ENCODE measurements at places on chromosomes 6 and 20.

DNA sequence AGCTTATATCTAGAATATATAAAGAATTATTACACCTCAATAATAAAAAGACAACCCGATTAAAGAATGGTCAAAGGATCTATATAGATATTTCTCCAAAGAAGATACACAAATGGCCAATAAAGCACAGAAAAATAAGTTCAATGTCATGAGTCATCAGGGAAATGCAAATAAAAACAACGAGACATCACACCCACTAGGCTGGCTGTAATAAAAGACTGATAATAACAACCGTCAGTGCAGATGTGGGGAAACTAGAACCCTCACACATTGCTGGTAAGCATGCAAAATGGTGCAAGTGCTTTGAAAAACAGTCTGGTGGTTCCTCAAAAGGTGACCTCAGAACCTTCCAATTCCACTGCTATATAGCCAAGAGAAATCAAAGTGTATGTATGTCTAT is 33.0 kb downstream of the TBX18 start:
- no peak for DNase-seq

DNA sequence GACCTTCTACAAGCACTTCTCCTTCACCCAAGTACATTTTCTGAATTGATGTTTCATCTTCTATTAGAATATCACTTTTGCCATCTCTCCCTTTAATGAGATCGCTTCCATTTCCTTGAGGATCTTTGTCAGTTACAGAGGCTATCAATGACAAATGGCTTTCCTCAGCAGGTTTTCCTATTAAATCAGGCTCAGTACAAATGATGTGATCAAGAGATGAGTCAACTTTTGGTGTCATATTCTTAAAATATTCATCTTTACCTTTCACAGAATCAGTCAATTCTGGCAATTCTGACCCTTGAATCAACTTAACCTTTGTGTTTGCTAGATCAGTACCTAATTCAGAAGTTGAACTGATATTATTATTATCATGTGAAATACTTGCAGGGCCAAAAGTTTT is 37.3 kb downstream of the DST start:
- DNase-seq, result no peak

DNA sequence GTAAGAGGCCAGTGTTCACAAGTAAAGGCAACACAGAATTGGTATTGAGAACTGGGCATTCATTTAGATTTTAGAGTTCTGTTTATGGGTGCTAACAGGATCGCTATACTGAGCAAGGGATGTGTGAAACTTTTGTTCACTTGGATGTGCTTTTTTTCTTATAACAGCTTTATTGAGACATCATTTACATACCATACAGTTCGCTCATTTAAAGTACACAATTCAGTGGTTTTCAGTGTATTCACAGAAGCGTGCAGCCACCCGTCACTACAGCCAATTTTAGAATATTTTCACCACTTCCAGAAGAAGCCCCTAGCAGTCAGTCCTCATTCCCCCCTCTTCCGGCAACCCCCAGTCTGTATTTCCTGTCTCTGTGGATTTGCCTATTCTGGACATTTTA is 48.7 kb downstream of the GFRA4 start:
- no peak for DNase-seq

DNA sequence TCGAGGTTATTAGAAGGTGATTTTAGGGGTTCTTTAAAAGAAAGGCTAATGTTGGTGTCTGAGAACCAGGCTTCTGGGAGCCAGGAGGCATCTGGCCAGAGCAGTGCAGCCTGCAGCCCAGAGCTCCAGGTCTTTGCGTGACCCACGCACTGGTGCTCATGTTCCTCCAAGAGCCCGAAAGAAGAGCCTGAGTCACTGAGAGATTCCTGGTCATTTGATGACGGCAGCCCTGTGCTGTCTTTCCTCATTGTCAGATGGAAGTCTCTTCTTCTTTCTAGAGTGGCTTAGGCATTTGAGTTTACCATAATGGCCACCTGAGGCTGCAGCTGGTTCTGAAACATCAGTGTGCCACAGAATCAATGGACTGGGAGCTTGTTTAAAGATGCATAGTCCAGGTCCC is 46.4 kb downstream of the CD109 start:
- no peak for DNase-seq

- no peak for DNase-seq
These were observed 33.5 kb downstream of the CARMIL1 start for GRCh38 chr6:25312703-25313102.

DNA sequence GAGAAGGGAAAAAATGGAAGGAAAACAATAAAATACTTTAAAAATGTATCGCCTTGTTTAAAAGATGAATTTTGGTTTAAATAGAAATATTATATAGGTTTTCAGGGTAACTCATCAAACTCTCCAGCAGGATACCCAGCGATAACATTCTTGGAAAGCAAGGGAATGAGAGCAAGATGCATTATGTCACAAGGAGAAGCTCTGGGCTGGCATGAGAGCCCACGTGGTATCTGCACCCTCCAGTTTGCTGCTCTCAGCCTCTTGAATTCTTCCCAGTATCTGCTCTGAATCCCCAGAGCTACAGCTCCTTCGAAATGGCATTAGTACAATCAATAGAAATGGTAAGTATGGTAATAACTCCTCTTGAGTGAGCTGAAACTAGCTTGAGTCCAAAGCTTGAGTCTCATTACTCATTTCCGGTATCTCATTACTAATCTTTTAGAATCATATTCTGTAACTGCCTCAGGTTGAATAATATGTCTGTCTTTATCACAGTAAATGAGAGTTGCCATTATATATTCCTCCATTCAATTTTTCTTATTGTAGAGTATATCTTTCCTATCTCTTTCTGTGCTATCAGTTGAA is 4.9 kb upstream of the TMEM242 start:
- DNase-seq, result no peak

- DNase-seq, result no peak
These were observed 105.8 kb upstream of the SPTLC3 start for GRCh38 chr20:12902992-12903391.

- DNase-seq, result no peak
These were observed 1.1 kb upstream of the GLO1 start for GRCh38 chr6:38703949-38704590.

DNA sequence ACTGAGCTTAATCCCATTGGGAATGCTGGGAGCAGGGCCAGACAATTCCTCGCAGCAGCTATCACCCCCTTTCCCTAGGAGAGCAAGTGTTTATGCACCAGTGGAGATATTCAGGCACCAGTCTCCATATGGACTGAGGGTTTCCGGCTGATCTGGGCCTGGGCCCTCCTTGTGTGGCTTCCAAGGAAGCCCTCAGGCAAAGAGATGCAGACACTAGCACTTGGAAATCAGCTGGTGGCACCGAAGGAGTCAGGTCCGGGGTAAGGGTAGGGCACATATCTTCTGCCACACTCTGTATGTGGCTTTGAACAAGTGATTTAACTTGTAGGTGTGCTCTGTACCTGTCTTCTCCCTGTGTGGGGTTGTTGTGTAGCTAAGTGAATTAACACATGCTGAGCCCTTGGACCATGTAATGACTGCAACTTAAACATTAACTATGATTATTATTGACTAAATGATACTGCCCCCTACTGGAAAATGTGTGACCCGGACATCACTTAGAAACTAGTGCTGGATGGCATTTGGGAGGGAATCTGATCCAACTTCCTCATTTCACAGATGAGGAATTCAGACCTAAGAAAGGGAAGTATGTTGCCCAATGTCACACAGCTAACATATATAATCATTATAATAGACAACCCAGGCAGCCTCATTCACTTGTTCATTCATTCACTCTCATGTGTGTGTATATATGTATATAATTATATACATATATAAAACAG is 19.3 kb upstream of the WFDC2 start:
- DNase-seq, result no peak

- no peak for DNase-seq
These were observed 71.3 kb upstream of the SLC2A12 start for GRCh38 chr6:134123666-134124208.

DNA sequence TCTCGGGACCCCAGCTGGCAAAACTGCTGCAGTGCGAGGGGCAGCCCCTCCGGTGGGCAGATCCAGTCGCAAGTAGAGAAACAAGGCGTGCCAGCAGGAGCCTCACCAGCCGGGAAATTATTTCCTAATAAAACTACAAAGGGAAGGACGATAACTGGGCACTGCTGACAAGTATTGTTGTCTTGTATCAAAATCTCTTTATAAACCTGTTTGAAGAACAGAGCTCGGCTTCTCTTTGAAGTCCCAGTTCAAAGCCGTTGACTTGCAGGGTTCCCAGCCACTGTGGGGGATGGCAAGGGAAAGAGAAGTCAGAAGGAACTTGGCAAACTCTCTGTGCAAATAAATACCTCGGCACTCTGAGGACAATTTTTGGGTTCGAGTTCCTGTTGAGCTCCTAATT is 504.5 kb downstream of the CD83 start:
- no peak for DNase-seq

- no peak for DNase-seq
These were observed 744 bp downstream of the KIF25 start for GRCh38 chr6:167998215-167998614.

DNA sequence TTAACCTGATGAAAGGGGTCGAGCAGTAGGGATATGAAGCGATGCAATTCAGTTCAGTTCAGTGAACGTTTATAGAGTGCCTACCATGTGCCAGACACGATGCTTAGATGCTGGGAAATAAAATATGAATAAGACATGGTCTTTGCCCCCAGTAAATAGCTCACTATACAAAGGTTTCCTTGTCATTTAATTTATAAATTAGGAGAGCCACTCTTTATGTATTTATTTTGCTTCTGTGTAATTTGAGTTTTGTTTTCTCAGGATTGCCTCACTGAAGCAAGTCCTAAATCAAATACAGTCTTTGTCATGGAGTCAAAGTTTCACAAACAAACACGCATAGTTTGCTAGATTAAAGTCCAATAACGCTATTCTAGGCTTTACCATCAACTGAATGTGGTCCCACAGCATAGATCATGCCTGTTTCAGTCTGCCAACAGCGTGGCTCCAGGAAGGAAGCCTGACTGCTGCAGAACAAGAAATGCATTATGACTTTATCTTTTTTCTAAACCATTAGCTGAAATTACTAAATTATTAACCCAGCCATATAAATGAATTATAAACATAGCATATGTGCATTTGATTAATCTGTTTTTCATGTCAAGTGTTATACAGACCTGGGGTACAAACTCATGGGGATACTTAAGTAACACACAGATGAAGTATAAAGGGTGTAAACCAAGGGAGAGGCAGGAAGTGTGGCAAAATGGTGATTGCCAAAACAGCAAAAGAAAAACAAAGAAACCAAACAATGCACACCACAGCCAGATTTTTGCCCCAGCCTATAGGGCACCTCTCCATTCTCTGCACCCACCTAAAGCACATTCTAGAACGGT is 29.8 kb upstream of the CCN2 start:
- DNase-seq, result no peak

DNA sequence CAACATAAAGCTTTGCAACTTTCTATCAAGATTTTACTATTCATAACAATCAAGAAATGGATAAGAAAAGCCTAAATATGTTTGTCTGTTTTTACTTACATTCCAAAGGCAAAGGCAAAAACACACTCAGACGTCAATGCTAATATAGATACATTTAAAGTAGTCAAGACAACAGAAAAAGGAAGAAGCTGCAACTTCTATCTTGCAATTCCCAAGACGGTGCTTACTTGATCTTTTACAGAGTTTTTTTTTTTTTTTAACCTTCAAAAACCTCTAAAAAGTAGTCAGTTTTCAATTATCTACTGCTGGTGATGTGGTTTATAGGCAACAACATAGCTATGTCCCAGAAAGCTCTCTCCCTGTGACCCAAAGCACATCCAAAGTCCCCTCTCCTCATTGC is 58.1 kb downstream of the EPB41L2 start:
- DNase-seq, result no peak

- no peak for DNase-seq
These were observed 399.7 kb upstream of the ADGRB3 start for GRCh38 chr6:68235326-68235784.

DNA sequence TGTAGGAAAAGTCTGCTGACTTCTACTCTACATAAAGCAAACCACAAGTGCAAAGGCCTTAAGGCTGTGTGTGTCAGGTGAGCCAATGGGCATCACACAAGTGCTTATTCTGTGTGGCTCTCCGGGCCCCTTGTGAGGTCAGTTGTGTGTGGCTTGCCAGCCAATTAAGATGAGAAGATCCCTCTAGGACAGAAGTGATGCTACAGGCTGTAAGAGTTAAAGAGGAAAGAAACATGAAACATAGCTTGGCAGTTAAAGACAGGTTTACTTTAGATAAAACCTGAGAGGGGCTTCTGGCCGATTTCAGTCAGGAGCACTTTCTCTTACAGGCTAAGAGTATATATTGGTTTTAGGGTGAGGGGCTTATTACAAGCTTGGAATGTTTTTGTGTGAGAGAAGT is 242.4 kb downstream of the NFATC2 start:
- DNase-seq, result no peak

DNA sequence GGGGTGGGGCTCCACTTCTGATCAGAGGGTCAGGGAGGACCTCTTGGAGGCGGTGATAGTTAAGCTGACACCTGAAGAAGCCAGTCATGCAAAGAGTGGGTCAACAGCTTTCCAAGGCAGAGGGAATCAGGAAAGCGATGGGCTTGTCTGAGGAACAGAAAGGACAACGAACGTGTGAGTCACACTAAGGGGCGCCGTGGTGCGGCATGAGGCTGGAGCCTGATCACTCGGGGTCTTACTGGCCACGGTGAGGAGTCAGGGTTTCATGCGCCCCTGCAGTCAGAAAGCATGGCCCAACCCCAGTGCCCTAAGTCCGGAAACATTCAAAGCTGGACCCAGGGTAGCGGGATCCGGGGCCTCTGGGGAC is 50.6 kb upstream of the SLC32A1 start:
- no peak for DNase-seq

DNA sequence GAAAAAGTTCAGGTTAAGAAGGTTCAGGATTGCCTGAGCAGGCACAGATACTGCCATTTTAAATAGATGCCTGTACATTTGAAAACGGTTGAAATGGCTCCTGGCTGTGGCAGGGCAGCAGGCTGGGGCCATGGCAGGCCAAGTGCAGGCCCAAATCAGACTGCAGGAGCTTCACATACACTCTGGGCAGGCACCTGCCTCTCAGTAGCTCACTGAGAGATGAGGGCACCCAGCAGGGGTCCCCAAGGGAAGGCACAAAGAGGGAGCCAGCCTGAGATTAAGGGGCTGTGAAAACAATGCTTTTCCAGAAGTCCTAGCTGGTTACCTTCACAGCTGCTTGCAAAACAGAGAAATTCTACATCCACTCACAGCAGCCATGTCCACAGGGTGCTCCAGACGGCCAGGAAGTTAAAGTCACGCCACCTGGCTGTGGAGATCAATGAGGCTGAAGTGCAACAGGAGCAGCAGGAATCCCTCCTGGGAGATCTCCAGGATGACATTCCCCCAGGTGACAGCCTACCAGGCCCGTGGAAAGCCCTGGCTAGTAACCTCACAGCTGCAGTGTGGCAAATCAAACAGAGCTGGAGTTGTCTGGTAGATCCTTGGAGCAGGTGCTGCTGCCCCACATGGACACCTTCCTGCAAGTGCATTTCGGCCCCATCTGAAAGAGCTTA is 6.2 kb upstream of the RAET1E start:
- no peak for DNase-seq

Data from right kidney (tissue), 9 donors.